Activated T-helper 1 cell treated with anti-CD3 and anti-CD28 coated beads, Interleukin-12 subunit alpha, Interleukin-12 subunit beta, Interleukin-2, Interleukin-4 antibody, amounts not matched to agents 30 ng/mL and 10 ng/mL and 1 ng/mL, durations not matched to agents 14 hours and 24 hours and 36 hours (primary cell): ENCODE measurements at places on chromosomes 13 and 19. TPM values are rescaled to one million over a fixed set of nuclear protein-coding genes. Genes with fewer than 3 reads are reported as not detected.

DNA sequence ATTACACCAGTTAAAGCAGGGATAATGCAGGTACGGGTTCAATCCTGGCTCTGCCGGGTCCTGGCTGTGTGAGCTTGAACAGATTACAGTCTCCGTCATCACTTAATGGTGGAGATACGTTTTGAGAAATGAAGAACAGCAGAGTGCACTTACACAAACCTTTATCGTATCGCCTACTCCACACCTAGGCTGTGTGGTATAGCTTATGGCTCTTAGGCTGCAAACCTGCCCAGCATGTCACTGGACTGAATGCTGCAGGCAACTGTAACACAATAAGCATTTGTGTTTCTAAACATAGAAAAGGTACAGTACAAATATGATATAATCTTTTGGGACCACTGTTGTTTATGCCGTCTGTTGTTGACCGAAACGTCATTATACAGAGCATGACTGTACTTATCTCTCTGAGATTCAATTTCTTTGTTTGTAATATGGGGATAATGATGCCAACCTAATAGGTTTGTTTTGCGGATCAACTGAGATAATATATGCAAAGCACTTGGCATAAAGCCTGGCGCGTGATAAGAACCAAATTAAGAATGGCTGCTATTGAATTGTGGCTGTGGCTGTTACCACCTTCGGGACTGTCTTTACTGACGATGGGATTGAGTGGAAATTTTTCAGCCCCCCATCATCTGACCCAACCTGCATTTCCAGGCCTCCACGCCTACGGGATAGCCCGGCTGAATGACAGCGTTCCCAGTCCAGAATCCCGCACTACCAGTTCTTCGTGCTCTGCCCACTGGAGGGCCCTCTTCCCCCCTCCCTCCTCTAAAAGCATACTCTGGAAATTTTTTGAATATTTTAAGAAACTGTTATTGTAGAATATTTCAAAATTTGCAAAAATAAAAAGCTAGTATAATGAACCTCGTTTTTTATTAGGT, 11.2 kb downstream of the KRTDAP start:
- no peak for DNase-seq

DNA sequence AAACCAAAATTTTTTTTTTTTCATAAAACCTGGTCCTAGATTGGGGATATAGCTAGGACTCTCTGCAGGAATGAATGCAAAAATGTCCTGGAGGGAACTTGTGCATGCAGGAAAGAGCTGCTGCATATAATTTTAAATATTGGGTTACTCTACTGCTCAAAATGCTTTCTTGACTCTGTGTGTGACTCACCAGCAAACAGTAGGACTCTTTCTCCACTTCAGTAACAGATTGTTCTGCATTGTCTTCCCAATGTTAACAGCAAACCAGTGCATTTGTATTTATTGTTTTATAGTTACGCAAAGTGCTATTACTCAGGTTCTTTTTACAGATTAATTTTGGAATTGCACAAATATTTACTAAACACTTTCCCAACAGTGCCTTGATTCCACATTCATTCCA, 163.7 kb upstream of the KL start:
- DNase-seq = no peak

UPK1A gene
- total RNA-seq = 0.41 and 0.51 TPM in 2 replicates

DNA sequence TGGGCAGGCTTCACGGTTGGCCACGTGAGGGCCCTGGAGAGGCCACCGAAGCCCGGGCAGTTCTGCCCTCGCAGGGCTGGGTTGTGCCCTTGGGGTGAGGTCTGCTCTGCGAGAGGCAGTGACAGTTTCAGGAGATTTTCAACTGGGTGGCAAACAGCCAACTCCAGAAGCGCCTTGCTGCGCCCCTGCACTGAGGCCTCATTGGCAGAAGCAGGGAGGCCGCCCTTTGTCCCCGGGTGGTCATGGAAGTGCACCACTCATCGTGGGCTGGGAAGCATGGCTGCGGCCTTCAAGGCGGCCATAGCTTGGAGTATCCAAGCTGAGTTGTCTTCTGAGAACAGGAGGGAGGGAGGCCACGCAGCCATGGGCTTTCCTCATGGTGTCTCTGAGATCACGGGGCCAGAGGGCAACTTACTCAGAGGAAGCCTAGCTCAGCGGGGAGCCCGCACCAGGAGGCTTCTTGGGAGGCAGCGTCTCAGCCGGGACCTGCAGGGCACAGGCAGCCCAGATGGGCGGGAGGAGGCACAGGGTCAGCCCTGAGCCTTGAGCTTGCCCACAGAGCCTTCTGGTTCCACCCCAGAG, 14.8 kb downstream of the PLEKHJ1 start:
- no peak for DNase-seq
